H1 (cell line): ENCODE measurements at places on chromosomes 1 and 21.

- H3K36me3 ChIP-seq: no peaks in the 10 kb centered on the region
- H3K27me3 ChIP-seq: no peaks in the 10 kb centered on the region
- no peak for DNase-seq
- no peak overlapping the region for H3K4me3 ChIP-seq
- H3K27ac ChIP-seq: no peak overlapping the region
Measured at GRCh38 chr1:116286541-116286971, 86.5 kb upstream of the ATP1A1 start.

DNA sequence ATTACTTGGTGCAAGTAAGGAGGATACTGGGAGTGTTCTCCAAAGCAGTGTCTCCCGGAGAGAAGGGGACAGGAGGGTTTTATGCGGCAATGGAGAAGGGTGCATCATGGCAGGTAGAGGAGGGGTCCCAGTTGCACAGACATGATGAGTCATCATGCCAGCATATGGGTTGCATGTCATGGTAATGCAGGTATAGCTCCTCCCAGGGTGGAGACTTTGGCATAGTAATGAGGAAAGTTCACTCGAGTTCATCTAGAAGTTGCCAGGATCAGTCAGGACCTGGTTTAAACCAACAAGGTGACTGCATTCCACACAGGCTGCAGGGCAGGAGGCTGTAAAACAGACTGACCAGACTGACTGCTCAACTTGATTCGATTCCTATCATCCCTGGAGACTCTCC, 355.7 kb upstream of the DUSP10 start:
- no peaks in the 10 kb centered on the region for H3K4me1 ChIP-seq
- H3K27me3 ChIP-seq: no peaks in the 10 kb centered on the region
- H3K4me3 ChIP-seq: no peak overlapping the region
- no peak for DNase-seq

DNA sequence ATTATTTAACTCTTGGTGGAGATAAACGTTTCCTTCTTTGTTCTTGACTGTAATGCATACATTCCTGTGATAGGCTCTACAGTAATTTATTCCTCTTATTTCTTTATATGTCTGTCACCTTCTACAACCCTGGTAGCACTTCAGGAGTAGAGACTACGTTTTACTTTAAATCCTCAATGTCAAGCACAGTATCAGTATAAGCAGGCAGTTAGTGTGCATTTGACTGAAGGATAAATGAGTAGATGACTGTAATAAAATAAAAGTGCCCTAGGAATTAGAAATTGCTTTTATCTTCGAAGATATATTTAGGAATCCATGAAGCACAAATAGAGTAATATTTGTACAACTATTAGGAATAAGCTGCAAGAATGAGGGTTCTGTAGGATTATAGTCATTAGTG, 599.6 kb upstream of the PRMT6 start:
- no peaks in the 10 kb centered on the region for H3K27me3 ChIP-seq
- H3K36me3 ChIP-seq: no peaks in the 10 kb centered on the region
- H3K4me1 ChIP-seq: no peaks in the 10 kb centered on the region
- H3K4me3 ChIP-seq: no peak overlapping the region
- DNase-seq: no peak

GRCh38 chr1:11784993-11785769, 20.6 kb downstream of the MTHFR start:
- H3K27ac ChIP-seq: no peak overlapping the region
- peak; percentile 91 for DNase-seq
- no peaks in the 10 kb centered on the region for H3K27me3 ChIP-seq
- peak overlapping the region; percentile 34 for H3K4me3 ChIP-seq

- DNase-seq: no peak
- no peaks in the 10 kb centered on the region for H3K27me3 ChIP-seq
- H3K27ac ChIP-seq: no peak overlapping the region
- peaks cover 3% of the 10 kb centered on the region for H3K4me1 ChIP-seq
- no peak overlapping the region for H3K4me3 ChIP-seq
- no peaks in the 10 kb centered on the region for H3K36me3 ChIP-seq
Measured at GRCh38 chr1:171116676-171117075, 26.0 kb downstream of the FMO3 start.

GRCh38 chr1:168760241-168760640, 31.2 kb upstream of the DPT start:
- DNase-seq: no peak
- H3K4me1 ChIP-seq: no peaks in the 10 kb centered on the region
- no peaks in the 10 kb centered on the region for H3K27me3 ChIP-seq
- no peak overlapping the region for H3K27ac ChIP-seq
- H3K36me3 ChIP-seq: no peaks in the 10 kb centered on the region

GRCh38 chr1:2795926-2796325, 5.6 kb downstream of the TTC34 start:
- H3K36me3 ChIP-seq: no peaks in the 10 kb centered on the region; the same call in 1 of the 2 replicates
- no peak overlapping the region for H3K4me3 ChIP-seq
- DNase-seq: no peak
- no peaks in the 10 kb centered on the region for H3K4me1 ChIP-seq
- no peaks in the 10 kb centered on the region for H3K27me3 ChIP-seq
- H3K27ac ChIP-seq: no peak overlapping the region

GRCh38 chr1:21490774-21491487, 18.3 kb upstream of the ALPL start:
- H3K4me3 ChIP-seq: no peak overlapping the region
- peaks cover 8% of the 10 kb centered on the region; the same call in 1 of the 2 replicates for H3K4me1 ChIP-seq
- H3K27me3 ChIP-seq: no peaks in the 10 kb centered on the region
- H3K27ac ChIP-seq: no peak overlapping the region
- H3K36me3 ChIP-seq: no peaks in the 10 kb centered on the region
- DNase-seq: no peak

DNA sequence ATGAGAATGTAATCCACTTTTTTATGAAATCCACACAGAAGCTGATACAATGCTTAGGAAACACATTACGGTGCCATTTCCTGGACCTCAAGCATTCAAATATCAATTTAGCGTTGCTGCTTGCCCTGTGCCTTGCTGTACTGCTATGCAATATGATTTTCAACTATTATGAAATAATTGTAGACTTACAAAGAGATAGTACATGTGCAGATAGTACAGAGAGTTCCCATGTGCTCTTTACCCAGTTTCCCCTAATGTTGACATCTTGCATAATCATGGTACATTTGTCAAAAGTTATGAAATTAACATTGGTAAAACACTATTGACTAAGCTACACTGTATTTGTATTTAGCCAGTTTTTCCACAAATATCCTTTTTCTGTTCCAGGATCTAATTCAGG, 37.7 kb upstream of the PTBP2 start:
- no peaks in the 10 kb centered on the region for H3K27me3 ChIP-seq
- H3K36me3 ChIP-seq: no peaks in the 10 kb centered on the region
- no peaks in the 10 kb centered on the region for H3K4me1 ChIP-seq

- no peaks in the 10 kb centered on the region for H3K36me3 ChIP-seq
- H3K4me1 ChIP-seq: peaks cover 1% of the 10 kb centered on the region; the same call in 1 of the 2 replicates
- H3K4me3 ChIP-seq: no peak overlapping the region
Measured at GRCh38 chr1:225485226-225485625, 57.4 kb upstream of the LBR start.

DNA sequence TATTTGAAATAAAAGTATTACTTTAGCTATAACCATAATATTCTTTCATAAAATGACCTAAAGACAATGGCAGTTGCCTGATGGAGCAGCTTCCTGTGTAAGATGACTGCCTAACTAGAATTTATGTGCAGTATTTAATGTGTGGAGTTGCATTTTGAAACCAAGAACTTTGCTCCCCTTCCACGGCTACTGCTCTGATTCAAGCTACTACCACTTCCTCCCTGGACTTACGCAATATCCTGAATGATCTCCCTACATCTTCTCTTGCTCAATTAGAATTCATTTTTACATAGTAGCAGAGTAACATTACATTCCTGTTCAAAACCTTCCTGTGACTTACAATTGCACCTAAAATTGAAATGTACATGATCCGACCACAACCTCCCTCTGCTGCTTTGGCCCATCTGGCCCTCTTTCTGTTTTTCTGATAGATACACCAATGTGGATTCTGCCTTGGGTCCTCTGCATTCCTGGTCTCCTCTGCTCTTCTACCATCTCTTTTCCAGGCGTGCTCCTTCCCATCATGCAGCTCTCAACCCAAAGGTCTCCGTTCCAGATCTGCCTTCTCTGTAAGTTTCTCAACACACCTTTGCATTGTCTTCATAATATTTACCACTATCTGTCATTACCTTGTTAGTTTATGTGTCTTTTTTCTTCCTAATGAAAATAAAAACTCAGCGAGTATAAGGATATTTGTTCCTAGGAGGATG, 47.4 kb upstream of the USP25 start:
- H3K27me3 ChIP-seq: no peaks in the 10 kb centered on the region
- H3K27ac ChIP-seq: no peak overlapping the region
- DNase-seq: no peak
- no peak overlapping the region for H3K4me3 ChIP-seq
- H3K4me1 ChIP-seq: no peaks in the 10 kb centered on the region
